ENCODE measurements at places on chromosomes 11 and 22.

GRCh38 chr22:32024796-32025195 is 18.3 kb upstream of the SLC5A1 start:
- peak; percentile 5 for DNase-seq

DNA sequence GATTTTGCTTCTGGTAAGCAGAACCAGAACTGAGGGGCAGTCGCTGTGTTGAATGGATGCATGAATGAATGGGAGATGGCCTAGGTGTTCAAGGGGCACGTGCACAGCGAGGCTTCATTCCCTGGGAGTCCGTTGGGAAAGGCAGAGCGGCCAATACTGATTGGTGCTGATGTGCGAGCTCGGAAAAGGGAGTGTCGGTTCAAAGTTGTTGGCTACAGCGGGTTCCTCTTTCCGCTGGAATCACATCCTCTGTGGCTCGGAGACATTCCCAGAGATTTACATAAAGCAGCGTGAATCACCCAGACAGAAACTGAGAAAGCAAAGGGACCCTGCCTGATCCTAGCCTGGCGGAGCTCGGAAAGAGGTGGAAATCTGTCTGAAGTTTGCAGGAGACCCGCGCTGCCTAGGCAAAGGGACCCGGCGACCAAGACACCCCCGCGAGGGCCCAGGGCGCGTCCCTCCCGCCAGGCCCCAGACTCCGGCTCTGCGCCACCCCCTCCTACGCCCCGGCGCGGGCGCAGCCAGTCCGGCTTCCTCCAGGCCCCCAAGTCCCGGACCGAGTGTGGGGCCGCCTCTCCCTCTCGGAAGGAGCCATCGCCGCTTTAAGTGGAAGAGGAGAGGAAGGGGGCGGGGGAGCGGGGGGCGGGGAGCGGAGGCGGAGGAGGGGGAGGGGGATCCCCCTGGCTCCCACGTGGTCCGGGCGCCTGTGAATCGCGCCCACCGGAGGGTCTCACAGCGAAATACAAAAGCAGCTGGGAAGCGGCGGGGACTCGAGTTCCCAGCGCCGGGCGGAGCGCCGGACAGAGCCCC is at the start of gene FJX1:
FJX1 (plus strand) TSS at position 774 of the 810 bp plus-strand sequence. CDS start 177 bp downstream, outside the sequence.
- DNase-seq = peak; percentile 86

GRCh38 chr22:19440411-19441195 is 6.9 kb downstream of the C22orf39 start:
- no peak for DNase-seq

DNA sequence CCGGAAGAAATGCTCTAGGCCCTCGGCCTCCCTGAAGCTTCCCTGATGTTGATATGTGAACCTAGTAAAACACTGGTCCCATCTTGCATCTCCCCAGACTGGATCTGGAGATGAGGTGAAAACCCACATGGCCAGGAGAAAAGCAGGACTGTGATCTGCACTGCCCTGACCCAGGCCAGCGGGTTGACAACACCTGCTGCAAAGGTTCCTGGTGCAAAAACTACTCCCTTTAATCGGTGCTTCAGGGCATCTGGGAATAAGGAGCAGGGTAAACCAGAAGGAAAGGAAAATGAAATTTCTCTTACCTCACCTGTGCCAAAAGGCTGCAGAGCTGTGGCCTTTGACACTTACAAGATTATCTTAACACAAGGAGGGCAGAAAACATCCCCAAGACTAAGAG is 30.6 kb downstream of the PACSIN2 start:
- no peak for DNase-seq

DNA sequence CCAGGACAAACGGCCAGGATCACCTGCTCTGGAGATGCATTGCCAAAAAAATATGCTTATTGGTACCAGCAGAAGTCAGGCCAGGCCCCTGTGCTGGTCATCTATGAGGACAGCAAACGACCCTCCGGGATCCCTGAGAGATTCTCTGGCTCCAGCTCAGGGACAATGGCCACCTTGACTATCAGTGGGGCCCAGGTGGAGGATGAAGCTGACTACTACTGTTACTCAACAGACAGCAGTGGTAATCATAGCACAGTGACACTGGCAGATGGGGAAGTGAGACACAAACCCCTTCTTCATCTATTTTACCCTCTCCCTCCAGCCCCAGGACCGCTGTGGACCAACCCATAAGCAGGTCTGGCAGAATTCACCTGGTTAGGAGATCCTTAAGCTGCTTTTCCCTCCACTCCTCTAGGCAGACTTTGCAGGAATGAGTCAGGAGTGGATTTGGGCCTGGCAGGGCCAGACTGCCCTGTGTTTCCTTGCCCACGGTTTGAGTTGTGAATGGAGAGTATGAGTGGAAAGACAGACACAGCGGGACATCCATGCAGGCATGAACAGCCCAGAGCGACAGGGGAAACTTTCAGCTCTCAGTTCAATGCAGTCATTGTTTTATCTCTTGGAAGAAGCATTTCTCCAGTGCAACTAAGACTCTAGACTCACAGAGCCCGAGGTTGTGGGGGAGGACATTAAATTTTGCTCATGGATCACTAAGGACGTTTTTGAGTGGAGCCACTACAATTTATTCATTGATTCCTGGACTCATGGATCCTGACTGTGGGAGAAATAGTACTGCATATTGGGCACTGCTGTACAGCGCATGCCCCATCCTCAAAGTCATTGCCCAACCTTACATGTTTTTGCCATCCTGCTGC is 75.3 kb upstream of the IGLL5 start:
- no peak for DNase-seq
